Mammary epithelial cell (primary cell): ENCODE measurements at places on chromosomes 6 and 20.

GRCh38 chr6:98686008-98686601 is 148.3 kb upstream of the POU3F2 start:
- no peak for DNase-seq

DNA sequence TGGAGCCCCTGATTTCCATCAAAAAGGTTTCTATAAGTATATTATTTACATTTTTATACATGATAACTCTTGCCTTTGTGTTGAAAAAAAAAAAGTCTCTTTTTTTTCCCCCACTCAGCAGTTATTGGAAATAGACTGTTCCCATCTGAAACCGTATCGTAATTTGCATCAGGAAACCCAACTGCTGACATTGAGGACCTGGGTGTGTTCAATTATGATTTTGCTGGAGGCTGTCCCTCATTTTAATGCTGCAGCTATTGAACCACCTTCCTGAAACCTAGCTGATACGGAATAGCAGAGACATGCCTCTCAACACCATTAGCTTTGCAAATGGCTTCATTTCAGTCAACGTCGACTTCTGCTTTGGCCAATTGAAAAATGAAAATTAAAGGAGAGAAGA is 98.9 kb downstream of the ZNF217 start:
- no peak for DNase-seq

- DNase-seq, result no peak
Observed at GRCh38 chr6:133259561-133259960, 18.4 kb downstream of the EYA4 start.

DNA sequence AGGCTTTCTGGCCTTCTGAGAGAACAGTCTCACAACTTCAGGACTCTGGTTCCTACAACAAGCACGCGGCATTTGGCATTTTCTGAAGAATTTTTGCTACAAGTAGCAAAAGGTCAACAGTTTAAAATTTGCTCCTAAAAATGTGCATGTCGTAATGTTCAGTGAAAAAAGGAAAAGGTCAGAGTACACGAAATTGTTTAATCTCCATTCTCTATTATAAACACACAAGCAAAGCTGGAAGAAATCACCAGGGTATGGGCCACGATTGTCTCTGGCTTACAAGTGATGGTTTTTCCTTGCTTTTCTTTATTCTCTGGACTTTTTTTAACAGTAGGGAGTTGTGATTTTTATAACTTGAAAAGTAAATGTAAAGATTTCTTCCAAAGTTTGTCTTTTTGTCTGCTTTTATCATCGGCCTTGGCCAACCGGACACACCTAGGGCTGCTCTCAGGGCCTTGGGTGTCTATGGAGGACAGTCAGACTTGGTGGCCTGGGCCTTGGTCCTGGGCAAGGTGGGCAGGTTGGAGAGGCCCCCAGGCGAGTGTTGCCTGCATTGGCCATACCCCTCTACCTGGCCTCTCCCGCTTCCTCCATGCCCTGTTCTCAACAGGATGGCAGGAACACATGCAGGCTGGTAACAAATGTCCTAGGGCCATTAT is 32.4 kb downstream of the PLEKHG1 start:
- no peak for DNase-seq

GRCh38 chr6:89610149-89610642 is 28.4 kb downstream of the LYRM2 start:
- DNase-seq, result peak; percentile 21

GRCh38 chr6:26017632-26017966 is 55.0 kb downstream of the TRIM38 start:
- peak; percentile 90 for DNase-seq

- DNase-seq, result no peak
Observed at GRCh38 chr20:3705491-3705969, 6.9 kb downstream of the SIGLEC1 start.

DNA sequence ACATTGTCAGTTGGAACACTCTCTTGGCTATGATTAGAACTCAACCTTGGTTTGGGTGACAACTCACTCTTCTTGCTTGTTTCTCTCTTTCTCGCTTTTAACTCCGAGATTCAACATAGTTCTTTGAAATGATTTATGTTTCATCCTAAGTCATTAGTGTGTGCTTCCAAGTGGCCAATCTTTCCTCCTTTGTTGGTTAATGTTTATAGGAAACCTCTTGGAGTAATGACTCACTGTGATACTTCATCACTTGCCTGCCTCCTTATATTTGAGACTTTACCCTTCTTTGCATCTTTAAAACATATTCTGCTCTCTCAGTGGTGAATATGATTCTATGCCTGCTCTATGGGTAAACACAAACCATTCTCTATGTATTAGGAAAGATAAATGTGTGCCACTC is 279.7 kb upstream of the FLRT3 start:
- peak; percentile 32 for DNase-seq

GRCh38 chr20:37342231-37343177 is 3.4 kb upstream of the SRC start:
- no peak for DNase-seq

DNA sequence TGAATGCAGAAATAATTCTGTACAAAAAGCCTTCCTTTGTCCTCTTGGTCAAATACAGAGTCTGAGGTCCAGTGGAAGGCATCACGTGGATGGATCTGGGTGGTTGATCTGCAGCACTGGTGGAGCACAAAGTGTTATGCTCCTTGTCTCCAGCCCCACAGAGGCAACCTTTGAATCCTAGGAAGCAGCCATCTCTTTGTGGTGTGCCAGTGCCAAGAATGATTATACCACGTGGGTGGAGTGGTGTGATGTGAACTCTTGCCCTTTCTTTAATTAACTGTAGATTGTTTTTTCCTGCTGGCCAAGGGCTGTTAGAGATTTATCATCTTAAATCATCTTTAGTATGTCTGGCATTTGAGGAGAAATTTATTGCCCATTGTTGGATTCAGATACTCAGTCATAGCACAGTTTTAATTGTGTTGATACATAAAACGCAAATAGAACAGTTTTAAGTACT is 31.1 kb downstream of the NCOA7 start:
- DNase-seq, result peak; percentile 21

GRCh38 chr6:113994934-113995342 is 24.0 kb upstream of the HDAC2 start:
- peak; percentile 86 for DNase-seq

- DNase-seq, result peak; percentile 18
Observed at GRCh38 chr6:6002848-6003620, 3.7 kb downstream of the NRN1 start.

DNA sequence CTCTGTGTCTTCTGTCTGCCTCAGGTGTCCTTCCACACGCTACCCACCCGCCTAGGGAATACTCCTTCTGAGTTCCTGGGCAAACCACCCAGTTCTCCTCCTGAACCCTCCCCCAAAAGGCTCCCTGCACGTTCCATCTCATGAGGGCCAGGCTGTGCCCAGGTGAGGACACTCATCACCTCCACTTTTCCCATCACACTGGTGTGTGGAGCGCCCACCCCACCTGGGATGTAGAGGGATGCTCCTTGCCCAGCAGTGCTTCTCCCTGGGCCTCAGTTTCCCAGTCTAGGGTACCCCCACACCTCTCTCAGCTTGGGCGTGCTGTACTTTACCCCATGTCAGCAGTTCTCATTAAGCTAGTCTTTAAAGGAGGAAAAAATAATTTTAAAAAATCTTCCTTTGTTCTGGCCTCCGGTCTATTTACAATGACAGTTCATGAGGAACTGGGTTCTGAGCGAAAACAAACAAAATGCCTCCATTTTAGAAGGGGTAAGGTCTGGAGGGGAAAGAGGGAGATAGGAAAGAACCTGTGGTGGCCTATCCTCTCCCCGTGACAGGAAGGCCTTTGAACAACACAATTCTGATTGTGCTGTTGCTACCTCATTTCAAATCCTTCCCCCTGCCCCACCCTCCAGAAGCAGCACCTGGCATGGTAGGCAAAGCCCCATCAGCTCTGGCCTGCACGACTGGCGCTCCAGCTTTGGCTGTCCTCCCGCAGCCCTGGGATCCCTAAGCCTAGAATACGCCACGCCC is 1.7 kb upstream of the C20orf203 start:
- DNase-seq, result no peak

- DNase-seq, result peak; percentile 100
Observed at GRCh38 chr6:106751501-106752252, 122.3 kb downstream of the QRSL1 start.

DNA sequence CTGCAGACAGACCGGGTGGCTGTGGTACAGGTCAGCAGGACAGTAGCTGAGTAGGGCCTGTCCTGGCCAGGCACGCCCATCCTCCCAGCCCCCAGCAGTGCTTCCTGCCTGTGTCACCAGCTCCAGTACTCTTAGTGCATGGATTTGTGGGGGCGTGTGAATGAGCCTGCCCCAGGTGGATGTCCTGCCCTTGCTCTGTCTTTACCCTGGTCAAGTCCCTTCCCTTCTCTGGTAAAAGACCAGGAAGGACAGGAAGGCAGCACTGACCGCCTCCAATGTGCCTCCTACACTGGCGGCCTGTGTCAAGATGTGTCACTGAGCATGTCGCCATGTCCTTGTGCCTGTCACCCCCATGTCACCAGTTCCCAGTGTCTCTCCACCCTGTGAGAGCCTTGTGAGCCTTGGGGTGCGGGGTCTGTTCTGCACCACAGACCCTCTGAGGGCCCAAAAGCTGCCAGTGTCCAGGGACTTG is 11.9 kb downstream of the TEAD3 start:
- DNase-seq, result peak; percentile 73
